ENCODE measurements at places on chromosomes 3 and 15. TPM values are rescaled to one million over a fixed set of nuclear protein-coding genes. Genes with fewer than 3 reads are reported as not detected.

GRCh38 chr3:176687754-176688153, 509.5 kb downstream of the TBL1XR1 start:
- H3K4me3 ChIP-seq = no peak overlapping the region
- no peak overlapping the region for H3K27ac ChIP-seq
- H3K36me3 ChIP-seq = no peaks in the 10 kb centered on the region
- H3K27me3 ChIP-seq = no peaks in the 10 kb centered on the region

- H3K36me3 ChIP-seq = no peaks in the 10 kb centered on the region
- no peaks in the 10 kb centered on the region for H3K4me1 ChIP-seq
- no peak overlapping the region for H3K4me3 ChIP-seq
- DNase-seq = no peak
- H3K27me3 ChIP-seq = peaks cover 44% of the 10 kb centered on the region
These were observed 158.8 kb downstream of the KLF13 start for GRCh38 chr15:31485431-31485830.

DNA sequence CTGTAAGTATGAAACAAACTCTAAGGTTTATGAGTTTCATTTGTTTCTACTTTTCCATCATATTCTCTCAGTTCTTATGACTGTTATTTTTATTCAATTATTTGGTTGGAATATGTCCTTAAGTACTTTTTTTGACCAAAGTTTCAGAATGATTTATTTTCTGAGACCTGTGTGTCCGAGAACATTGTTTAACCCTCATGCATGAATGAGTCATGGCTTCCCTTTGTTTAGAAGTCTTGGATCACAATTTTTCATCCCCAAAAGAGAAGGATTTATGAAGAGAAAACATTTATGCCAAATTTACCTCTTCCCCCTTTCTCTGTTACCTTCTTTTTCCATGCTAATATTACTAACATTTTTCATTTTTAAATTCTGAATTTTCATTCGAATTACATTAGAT, 518.0 kb upstream of the NR2F2 start:
- no peak overlapping the region for H3K4me3 ChIP-seq
- no peak for DNase-seq
- no peak overlapping the region for H3K27ac ChIP-seq
- no peaks in the 10 kb centered on the region for H3K36me3 ChIP-seq
- H3K27me3 ChIP-seq = no peaks in the 10 kb centered on the region

GRCh38 chr15:84839714-84840113, 22.6 kb downstream of the ALPK3 start:
- H3K4me3 ChIP-seq = no peak overlapping the region
- no peak overlapping the region for H3K27ac ChIP-seq
- peaks cover 78% of the 10 kb centered on the region for H3K36me3 ChIP-seq

The ZNF860 gene
- 0.59 TPM for total RNA-seq
